ENCODE measurements at places on chromosomes 11 and 22.

GRCh38 chr22:48556222-48556621, 1271.5 kb downstream of the BRD1 start:
- no peak for DNase-seq

GRCh38 chr11:61697078-61697502, 16.9 kb downstream of the DAGLA start:
- DNase-seq = no peak

DNA sequence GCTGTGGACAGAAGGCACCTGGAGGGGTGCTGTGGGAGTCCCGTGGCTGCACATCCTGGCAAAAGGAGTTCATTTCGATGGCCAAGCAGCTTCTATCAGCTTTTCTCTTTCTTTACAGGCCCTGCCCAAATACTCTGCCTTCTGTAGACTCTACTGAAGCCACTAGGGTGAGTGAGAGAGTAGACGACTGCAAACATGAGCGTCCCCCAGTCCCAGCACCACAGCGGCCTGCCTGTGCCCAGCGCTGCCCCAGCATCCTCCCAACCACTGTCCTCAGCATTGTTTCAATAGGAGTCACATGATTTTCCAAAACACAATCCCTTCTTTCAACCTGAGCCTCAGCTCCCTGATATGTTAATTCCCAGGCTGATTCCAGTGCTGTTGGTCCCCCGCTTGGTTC, 110.0 kb downstream of the KIRREL3 start:
- no peak for DNase-seq

GRCh38 chr22:18985780-18986179, 49.7 kb upstream of the PRODH start:
- no peak for DNase-seq

DNA sequence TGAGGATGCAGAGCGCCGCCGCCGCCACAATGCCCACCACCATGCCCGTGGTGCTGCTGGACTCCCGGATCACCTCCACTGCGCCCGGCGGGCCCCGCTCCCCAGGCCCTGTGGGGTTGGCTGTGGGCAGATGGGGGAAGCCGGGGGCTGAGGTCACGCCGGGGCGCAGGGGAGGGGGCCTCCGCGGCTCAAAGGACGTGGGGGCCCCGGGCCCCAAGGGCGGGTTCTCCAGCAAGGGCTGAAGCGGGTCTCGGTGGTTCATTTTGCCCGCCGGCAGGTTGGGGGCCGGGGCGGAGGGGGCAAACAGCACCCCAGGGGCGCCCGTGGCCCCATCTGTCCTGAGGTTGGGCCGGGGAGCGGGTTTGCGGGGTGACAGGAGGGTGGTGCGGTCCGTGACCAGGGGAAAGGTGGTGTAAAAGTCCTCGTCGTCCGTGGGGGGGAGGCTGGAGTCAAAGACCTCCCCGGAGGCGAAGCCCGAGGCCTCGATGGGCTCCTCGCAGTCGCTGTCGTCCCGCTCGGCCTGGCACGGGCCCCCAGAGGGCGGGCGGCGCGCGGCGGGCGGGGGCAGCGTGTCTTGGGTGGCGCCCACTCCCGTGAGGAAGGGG, 16.5 kb downstream of the SLC22A12 start:
- no peak for DNase-seq

- no peak for DNase-seq
Measured at GRCh38 chr11:19076744-19077589, 16.4 kb upstream of the MRGPRX2 start.

- no peak for DNase-seq
Measured at GRCh38 chr11:119483341-119483880, 60.4 kb upstream of the THY1 start.

DNA sequence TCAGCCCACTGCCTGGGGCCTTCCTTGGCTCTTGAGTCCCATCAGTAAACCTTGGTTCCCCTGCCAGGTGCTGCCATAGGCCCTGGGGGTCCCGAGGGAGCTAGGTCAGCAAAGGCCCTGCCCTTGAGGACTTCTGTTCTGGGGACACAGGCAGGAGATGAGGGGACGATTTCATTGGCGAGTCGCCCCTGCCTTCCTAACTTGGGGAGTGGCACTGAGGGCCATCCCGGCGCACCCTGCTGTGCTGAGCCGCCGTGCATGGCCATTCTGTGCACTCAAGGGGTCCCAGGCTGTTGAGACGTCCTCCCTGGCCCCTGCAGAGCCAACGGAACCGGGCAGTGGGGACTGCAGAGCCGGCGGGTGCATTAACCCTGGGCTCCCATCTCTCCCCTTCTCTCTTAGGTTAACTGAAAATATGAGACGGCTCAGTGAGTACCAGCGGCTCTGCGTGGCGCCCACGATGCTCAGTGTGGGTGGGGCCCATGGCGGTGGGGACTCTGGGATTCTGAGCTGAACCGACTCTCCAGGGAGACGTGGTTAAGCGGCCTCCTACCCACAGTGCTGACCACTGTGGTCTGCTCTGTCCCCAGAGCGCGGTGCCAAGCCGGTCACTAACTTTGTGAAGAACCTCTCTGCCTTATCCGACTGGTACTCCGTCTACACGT, 43.4 kb downstream of the GRAMD4 start:
- no peak for DNase-seq

GRCh38 chr11:134560066-134560465, 148.0 kb upstream of the B3GAT1 start:
- no peak for DNase-seq

GRCh38 chr11:65500387-65501185, 1.7 kb downstream of the MALAT1 start:
- peak; percentile 31 for DNase-seq

DNA sequence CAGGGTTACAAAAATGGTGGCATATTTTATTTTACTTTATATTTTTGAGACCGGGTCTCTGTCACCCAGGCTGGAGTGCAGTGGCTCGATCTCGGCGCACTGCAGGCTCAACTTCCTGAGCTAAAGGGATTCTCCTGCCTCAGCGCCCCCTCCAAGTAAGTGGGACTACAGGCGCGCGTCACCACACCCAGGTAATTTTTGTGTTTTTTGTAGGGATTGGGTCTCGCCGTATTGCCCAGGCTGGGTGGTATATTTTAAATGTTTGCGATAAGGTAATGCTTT, 652 bp upstream of the FOSL1 start:
- DNase-seq = no peak

DNA sequence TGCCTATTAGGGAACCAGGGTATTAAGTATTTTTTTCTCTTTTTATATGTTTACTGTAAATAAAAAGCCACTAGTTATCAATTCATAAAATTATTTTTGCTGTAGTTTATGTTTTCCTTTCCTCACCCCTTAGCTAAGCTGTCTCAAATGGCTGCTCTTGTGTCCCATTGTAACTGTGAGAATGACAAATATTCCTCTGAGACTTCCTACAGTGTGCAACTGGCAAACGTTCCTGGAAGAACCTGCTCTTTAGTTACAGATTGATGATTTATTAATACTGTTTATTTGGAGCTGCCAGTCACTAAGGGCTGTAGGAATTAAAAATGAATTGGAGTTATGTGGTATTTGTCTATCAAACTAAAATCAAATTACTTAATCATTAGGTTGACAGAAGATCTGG, 675.4 kb upstream of the ARHGAP42 start:
- no peak for DNase-seq

- DNase-seq = no peak
Measured at GRCh38 chr11:78061088-78061920, 2.4 kb upstream of the THRSP start.

DNA sequence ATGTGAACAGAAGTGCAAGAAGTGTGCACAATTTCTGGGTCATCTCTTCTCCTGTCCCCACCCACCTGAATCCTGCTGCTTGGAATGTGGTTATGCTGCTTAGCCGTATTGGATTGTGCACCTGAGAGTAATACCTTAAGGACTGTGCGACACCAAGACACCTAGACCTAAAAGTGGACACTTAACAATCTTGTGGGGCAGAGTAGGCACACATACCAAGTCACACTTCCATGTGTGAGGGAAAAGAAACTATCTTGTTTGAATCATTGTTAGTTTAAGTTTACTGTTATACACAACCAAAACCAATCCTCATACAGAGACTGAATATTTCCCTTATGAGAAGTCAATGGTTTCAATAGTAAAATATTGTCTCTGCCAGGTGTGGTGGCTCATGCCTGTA, 93.7 kb downstream of the CCDC83 start:
- no peak for DNase-seq

- DNase-seq = no peak
Measured at GRCh38 chr11:86696451-86696850, 24.0 kb upstream of the ME3 start.

DNA sequence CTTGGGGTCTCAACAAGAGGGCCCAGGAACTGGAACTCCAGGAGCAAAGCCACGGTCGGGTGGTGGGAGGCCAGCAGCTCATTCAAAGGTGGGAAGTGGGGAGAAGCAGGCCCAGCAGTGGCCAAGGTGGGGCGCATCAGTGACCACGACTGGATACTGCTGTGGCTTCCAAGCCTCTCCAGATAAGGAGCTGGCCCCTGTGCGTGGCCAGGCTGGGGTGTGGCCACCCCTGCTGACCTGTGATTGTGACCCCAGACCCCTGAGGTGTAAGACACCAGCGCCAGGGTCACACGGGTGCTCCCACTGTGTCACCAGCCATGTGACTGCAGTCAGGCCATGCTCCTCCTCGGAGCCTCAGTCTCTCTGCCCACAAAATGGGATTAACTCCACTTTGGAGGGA, 20.3 kb downstream of the A4GALT start:
- DNase-seq = no peak

- peak; percentile 53 for DNase-seq
Measured at GRCh38 chr11:95521133-95521542, 268.4 kb downstream of the FAM76B start.

GRCh38 chr22:34210301-34210700, 290.0 kb upstream of the LARGE1 start:
- no peak for DNase-seq

DNA sequence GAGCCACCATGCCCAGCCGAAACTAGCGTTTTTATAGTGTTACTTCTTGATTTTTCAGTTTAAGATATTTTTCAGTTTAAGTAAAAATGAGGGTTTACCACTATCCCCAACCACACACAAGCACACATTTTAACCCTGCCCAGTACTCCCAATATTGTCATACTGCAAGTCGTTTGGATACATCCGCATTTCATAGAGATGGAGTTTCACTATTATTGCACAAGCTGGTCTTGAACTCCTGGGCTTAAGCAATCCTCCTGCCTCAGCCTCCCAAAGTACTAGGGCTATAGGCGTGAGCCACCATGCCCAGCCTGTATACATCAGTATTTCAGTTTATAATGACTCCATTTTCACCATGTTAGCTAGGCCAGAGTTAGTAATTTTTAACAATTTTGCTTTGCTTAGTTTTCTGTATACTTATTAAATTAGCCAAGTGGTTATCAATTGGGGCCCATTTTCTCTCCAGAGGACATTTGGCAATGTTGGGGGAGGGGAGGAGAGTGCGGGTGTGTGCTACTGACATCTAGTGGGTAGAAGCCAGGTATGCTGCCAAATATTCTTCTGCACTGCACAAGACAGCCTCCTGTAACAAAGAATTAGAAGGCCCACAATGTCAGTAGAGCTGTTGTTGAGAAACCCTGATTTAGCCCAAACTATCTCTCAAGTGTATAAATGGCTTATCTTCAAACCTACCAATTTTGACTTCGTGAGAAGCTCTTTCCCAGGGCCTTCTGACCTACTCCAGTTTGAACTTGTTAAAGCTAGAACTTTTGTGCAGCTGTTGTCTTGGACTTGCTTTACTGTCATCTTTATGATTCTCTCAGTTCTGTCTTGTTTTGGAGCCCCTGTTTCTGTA, 7.3 kb downstream of the USP47 start:
- DNase-seq = peak; percentile 79

DNA sequence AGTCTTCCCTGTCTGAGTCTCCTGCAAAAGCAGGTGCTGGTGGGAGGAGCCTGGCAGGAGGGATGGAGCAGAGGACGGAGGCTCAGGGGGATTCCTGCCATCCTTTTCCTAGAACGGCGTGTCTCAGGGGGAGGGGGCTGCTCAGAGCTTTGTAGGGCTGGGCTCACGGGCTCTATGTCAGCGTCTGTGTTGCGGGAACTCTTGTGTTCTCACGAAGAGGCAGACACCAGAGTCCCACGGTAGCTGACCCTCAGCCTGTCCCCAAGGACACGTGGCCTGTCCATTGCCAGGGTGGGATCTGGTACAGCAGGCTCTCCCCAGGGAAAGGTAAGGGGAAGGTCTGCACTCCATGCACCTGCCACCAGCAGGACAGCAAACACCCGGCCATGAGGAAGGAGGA, 1505.2 kb downstream of the TBC1D22A start:
- no peak for DNase-seq

GRCh38 chr11:61551634-61552033, 29.2 kb downstream of the SYT7 start:
- peak; percentile 32 for DNase-seq

GRCh38 chr22:33563220-33563964, 356.9 kb downstream of the LARGE1 start:
- no peak for DNase-seq

DNA sequence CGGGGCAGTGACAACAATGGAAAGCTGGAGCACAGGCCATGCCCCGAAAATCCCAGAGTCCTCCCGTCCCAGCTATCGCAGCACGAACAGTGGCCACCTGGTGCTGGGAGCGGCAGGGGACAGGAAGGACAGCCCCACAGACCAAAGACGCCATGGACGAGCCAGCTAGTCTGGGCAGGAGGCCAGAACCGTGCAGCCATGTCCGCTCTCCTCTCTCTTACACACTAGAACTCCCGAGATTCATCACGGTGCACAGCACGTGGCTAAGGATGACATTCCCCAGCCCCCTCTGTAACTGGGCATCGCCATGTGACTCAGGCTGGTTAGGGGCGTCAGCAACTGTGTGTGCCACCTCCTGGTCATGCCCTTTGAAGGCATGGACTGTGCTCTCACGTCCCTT, 4.6 kb downstream of the CDPF1 start:
- DNase-seq = no peak

DNA sequence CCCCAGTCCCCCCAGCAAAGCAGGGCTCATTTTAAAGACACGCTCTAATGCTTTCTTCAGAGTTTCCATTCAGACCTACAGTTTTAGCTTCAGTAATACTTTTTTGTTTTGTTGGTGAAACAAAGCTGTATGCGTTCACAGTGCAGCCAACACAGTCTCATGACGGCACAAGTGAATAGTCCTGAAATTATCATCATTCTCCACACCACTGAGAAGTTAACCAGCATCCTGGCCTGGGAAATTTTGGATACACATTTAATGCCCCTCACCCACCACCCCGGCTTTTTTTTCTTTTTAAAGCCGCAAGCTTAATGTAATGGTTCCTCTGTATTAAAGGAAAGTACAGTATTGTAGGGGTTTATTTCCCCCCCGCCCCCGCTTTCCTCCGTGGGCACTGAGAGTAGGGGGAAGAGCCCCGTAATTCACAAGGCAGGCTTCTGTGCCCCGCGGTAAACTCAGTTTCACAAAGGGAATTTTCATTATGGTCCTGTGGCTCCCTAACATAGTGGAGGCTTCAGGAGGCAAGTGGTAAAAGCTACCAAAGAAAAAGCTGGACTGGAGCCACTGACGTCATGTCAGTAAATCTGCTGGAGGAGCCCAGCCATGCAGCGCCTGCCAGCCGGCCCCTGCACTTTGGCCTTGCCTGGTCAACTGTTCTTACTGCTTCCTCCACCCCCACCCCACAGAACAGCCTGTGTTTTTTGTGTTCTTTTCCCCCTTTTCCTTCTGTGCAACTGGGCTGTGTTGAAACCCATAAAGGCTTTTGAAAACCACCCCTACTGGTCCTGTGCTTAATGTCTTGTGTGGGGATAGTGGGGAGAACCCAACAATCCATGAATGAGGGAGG, 18.2 kb downstream of the TEAD1 start:
- DNase-seq = peak; percentile 97

All from foreskin fibroblast (primary cell).